ENCODE measurements at places on chromosomes 6 and 20.

GRCh38 chr6:37100745-37101144 is 69.2 kb upstream of the PIM1 start:
- no peak for DNase-seq

DNA sequence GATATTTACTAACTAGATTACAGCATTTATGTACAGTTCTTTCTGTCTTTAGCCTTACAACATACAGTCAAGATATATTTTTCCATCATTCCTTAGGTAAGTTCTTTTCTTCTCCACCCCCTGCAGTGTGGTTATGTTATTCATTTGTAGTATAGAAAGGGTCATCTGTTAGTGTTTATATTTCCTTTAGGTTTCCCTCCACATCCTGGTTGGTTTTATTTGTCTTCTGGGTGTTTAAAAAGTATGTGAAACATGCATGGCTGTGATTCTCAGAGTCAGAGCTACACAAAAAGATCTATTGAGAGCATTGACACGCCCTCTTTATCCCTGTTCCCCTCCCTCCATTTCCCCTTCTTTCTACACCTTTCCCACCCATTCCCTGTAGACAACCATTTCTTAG is 20.1 kb downstream of the DHX35 start:
- DNase-seq, result no peak

DNA sequence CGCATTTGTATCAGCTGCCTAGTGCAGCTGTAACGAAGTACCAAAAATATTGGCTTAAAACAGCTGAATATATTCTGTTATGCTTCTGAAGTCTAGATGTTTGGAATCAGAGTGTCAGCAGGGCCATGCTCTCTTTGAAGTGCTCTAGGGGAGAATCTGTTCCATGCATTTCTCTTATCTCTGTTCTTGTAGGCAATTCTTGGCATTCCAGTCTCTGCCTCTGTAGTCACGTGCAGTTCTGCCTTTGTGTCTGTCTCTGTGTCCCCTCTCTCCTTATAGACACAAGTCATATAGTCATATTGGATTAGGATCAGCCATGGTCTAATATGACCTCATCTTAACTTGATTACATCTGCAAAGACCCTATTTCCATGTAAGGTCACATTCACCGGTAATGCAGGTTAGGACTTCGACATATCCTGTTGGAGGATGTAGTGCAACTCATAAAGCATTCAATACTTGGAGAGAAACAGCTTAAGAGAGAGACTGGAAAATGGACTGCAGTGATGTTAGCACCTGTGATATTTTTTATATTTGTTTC is 18.6 kb downstream of the FAM83B start:
- no peak for DNase-seq

- no peak for DNase-seq
These were observed 14.8 kb upstream of the TFAP2D start for GRCh38 chr6:50698546-50698945.

DNA sequence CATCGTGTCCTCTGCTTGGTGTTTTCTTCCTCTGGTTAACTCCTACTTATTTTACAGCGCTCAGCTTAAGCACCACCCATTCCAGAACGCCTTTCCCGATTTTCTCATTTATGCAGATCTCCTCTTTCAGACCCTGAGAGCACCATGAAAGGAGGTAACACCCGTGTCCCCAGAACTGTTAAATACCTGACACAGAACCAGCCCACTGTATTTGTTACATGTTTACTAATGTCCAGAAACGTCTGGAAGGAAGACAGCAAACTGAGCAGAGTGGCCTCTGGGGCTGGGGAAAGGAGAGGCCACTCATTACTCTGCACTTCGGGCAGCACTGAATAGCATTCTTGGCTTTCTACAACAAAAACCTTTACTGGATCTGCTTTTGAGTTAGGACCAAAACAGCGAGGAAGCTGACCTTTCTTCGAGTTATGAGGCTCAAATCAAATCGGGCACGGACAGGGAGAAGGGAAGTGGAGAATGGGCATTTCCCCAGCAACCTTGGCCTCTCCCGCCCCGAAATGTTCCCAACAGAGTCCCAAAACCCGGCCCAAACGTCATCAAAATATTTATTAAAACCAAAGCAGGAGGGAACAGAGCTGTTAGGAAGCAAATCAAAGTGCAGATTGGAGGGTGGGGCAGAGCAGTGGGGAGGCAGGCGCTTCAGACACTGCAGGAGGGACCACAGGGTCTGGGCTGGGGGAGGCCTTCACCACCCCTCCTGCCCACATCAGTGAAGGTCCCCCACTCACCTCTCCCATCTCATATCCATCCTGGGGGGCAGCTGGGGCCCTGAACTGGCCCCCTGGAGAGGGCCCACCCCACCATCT is 1.1 kb upstream of the NECAB3 start:
- DNase-seq, result no peak

GRCh38 chr6:140811642-140812041 is 1321.1 kb upstream of the GJE1 start:
- DNase-seq, result no peak

- DNase-seq, result no peak
These were observed 16.1 kb downstream of the LMBRD1 start for GRCh38 chr6:69780585-69781178.

DNA sequence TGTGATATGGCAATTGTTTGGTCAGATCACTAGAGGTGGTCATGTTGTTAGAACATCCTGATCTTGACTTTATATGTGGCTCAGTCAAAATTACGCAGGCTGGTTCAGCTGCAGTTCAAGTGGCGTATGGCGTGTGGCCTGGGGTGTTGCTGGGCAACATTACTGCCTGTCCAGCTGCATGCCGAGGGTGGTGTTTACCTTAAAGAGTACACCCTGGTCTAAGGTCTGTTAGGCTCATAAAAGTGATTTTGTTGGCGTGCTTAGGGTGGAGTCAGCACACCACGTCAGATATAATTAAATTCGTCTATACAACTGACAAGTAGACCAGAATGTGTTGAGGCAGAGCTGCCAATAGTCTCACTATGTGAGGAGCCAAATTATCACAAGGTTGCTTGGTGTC is 55.6 kb upstream of the NEDD9 start:
- DNase-seq, result no peak

DNA sequence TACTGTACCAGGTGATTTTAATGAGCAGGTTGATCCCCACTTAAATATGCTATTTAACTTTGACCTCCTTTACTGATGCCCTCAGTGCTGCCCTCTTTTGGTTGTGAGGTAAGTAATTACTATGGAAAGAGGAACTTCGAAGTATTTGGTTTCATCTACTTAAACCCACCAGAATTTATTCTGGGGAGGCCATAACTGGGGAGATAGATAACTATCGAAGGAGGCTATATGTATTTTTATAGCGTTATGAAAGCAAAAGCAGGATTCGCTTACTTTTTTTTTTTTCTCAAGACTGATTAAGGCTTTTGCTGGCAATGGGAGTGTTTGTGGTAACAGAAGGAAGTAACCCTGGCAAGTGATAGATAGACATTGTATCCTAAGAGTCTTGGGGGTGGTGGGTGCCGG is 168.9 kb upstream of the CENPW start:
- DNase-seq, result peak; percentile 8

DNA sequence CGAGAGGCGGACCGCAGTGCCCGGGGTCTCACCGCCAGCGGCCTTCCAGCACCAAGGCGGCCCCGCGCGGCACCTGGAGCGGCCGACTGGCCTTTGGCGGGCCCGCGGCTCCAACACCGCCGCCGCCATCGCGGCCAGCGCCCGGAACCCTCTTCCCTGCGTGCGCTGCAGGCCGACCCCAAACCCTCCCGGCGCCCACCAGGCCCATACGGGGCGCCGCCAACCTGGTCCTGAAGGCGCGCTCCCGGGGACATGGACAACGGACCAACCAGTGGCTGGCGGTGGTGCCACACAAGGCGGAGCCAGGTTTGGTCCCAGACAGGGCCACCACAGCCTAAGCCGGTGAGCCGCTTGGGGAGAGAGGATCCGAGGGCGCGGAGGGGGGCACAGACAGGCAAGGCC is 1514.8 kb upstream of the DEFB115 start:
- DNase-seq, result no peak

DNA sequence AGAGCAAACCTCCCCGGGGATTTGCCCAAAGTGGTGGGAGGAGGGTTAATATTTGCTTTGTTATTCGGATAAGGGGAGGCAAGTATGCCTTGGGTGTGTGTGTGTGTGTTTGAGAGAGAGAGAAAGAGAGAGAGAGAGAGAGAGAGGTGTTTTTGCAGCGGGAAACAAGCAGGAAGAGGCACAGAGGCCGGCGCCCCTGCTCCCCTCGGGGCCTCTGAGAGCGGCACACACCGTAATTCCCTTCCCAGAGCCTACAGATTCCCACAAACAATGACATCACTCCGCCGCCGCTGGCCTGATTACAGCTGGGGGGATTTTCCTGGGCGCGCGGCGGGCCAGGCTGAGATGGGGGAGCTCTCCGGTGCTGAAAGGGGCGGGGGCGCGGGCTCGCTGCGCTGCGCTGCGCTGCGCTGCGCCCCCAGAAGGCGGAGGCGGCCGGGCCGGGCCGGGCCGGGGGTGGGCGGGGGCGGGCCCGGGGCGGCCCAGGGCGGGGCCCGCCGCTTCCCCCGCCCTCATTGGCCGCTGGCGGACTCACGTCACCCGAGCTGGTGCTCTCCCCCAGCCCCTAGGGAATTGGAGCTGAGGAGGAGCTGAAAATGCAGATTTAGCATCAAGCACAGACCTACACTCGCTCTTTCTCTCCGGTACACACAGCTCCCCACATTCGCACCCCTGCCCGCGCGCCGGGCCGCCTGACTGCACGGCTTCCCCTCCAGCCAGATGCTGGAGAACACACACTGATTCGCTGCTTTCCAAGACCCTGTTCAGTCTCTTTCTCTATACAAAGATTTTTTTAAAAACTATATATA is at the start of gene PCSK2:
PCSK2 (plus strand) TSS at position 631 of the 809 bp plus-strand sequence. CDS start 266 bp downstream, outside the sequence.
- no peak for DNase-seq

- no peak for DNase-seq
These were observed 39.4 kb downstream of the REPS1 start for GRCh38 chr6:138948546-138949179.

GRCh38 chr20:50426866-50427718 is 83.1 kb upstream of the PTPN1 start:
- DNase-seq, result no peak

DNA sequence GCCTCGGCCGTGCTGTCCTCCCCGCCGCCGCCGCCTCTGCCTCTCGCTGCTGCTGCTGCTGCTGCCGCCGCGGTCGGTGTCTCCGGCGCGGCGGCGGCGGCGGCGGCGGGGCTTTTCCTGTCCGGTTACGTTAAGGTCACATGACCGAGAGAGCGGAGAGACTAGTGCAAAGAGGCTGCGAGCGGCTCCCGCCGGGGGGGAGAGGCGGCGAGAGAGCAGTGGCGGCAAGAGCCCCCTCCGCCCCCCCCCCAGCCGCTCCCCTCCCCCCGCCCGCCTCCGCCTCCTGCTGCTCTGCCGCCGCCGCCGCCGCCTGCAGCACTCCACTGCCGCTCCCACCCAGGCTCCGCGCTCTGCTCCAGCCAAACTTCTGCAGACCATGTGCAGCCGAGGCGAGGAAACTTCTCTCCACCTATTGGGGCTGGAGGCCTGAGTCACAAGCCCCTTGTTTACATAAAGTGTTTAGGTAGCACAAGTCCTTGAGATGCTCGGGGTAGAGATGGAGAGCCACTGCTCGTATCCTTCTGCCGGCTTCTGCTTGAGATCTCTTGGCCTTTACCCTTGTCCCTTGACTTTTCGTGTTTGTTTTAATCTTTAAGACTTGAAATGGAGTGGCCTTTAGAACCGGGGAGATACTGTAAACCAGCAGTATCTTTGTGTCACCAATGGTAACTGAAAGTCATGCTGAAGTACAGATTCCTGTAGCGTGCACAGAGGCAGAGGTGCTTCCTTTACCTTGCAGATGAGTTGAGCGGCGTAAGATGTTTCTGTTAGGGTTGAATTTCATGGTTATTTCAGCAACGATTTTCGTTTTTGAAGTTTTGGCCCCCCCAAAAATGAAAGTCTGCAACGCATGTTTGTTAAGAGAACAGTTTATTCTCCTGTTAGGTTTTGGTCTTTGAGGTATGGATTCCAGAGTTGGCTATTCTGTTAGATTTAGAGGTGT is at the start of gene ZBTB2:
ZBTB2 (minus strand) TSS at position 89 of the 943 bp plus-strand sequence. CDS start 17,922 bp downstream, outside the sequence.
- peak; percentile 43 for DNase-seq

DNA sequence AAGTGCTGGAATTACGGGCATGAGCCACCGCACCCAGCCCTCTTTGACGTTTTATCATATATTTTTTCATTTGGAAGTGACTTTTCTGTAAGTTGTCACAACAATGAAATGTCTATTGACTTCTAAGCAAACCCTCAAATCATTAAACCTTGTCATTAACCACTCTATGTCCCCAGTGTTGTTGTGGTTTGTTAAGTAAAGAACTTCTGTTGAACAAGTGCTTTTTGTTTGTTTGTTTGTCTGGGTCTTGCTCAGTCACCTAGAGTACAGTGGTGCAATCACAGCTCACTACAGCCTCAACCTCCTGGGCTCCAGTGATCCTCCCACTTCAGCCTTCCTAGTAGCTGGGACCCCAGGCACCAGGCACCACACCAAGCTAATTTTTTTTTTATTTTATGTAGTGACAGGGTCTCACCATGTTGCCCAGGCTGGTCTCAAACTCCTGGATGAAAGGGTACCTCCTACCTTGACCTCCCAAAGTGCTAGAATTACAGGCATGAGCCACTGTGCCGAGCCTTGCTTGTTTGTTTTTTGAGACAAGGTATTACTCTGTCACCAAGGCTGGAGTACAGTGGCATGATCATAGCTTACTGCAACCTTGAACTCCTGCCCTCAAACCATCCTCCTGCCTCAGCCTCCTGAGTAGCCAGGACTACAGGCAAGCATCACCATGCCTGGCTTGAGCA is 57.6 kb upstream of the LOC128125822 start:
- no peak for DNase-seq

- no peak for DNase-seq
These were observed 272.3 kb downstream of the TENT5A start for GRCh38 chr6:81480139-81480538.

Data from stimulated activated CD4-positive, alpha-beta T cell treated with anti-CD3 and anti-CD28 coated beads, Interleukin-4, amount 100 ng/mL, for 48 hours (primary cell).